Cerebellum (tissue), 4 donors: ENCODE measurements at places on chromosomes 12 and 14. TPM values are rescaled to one million over a fixed set of nuclear protein-coding genes. Genes with fewer than 3 reads are reported as not detected.

- no peak for DNase-seq
Measured at GRCh38 chr12:13404631-13405473, 208.3 kb downstream of the EMP1 start.

DNA sequence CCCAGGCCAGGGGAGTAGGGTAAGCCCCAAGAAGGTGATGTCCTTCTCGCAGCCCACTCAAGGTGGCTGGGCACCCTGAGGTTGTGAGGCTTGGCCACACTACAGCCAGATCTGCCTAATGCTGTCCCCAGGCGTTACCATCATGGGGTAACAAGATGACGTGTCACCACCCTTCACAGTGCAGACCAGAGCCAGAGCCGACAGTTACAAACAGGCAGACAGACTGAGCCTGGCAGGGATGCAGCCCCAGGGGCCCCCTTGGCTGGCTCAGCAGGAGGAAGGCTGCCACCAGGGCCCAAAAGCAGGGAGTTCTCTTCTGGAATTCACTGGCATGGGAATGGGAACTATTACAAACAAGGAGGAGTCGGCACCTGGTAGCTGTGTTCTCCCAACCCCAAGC, 302.7 kb upstream of the NOS1 start:
- DNase-seq: no peak

DNA sequence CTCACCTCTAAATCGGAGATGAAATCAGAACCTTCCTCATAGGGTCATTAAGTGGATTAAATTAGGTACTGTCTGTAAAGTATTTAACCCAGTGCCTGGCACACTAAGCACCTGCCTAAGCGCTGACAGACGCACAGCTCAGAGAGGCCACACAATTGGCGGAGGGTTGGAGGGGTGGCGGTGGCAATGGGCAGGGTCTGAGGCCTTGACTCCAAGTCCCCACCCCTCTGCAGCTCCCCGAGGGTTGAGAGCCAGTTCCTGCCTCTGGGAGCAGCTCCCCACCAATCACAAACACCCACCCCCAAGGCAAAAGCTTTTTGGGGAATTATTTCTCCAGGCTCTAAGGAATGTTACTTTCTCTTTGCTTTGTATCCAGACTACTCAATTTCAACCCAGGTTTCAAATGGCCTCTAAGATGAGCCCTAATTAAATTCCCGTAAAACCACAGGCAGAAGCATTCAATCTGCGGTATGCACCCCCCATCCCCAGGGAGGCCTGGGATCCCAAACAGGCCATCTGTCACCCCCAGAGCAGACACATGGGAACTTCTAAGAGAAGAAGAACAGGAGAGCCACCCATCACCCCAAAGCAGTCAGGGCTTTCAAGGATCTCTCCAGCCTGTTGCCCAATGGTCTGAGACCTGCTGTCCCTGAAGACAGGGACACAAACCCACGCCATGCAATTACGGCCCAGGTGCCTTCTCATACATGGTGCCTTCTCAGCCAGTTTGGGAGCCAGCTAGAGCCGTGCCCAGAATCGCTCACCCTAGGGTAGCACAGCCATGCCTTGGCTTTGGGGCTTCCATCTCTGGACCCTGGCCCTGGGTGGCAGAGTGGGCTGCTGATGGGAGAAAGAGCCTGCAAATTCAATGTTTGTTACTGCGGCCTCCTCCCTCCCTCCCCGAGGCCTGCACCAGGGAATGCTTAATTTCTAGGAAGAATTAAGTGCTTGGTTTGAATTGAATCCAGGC, 66.1 kb downstream of the CHGA start:
- no peak for DNase-seq

GRCh38 chr14:66813636-66814035, 305.7 kb downstream of the GPHN start:
- no peak for DNase-seq

DNA sequence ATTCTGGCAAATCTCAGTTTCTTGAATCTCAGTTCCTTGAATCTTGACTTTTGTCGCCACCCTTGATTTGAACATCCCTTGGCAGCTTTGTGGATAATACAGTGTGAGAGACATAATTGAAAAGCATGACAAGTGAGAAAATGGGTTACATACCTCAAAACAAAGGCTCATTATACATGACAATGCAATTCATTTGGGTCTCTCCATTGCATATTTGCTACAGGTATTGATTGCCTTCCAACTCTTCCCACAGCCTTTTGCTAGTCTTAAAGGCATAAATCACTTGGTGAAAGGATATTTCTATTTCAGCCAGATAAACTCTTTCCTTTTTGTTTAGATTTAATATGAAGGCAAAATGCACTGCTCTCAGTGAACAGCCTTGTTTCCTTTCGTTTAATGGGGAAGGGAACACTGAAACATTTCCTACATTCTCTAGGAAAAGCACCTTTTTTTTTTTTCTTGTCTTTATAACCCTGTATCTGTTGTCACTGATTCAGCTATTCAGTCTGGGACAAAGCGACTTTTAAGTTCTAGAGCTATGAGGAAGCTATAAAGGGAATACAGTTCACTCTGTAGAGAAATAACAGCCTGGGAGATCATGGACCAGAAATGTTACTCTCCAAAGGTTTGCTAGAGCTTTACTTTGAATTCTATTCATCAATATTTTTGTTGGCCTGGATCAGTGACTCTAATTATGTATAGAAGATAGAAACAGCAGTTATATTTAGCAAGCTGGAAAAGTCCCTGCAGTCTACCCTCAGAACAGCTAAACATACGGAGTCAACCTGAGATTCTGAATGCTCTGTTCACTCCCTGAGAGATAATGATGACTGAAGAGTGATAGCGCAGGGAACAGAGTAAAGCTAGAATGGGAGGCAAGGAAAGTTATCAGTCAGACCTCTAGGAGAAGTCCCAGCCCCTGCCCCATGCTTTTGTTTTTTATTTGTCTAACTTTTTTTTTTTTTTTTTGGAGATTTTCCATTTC, 311.4 kb downstream of the RGS6 start:
- no peak for DNase-seq

- no peak for DNase-seq
Measured at GRCh38 chr12:6074979-6075585, 49.4 kb downstream of the VWF start.

GRCh38 chr14:35297706-35298105, 5.5 kb downstream of the PSMA6 start:
- DNase-seq: no peak

DNA sequence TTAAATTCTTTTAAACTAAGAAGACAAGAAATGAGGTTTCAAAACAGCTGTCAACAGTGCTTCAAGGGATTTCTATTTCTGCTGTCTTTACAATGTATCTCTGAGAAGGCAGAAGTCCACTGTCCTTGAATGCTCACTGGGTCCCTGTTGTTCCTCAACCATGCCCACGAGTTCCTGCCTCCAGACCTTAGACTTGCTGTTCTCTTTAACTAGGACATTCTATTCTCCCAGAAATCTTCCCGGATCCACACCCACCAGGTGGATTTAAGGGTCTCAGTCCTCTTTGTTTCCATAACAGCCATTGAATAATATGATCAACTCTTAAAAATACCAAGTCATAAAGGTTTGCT, 6.7 kb upstream of the SLC41A2 start:
- no peak for DNase-seq

The CKAP4 gene
- total RNA-seq: 25.1 TPM

DNA sequence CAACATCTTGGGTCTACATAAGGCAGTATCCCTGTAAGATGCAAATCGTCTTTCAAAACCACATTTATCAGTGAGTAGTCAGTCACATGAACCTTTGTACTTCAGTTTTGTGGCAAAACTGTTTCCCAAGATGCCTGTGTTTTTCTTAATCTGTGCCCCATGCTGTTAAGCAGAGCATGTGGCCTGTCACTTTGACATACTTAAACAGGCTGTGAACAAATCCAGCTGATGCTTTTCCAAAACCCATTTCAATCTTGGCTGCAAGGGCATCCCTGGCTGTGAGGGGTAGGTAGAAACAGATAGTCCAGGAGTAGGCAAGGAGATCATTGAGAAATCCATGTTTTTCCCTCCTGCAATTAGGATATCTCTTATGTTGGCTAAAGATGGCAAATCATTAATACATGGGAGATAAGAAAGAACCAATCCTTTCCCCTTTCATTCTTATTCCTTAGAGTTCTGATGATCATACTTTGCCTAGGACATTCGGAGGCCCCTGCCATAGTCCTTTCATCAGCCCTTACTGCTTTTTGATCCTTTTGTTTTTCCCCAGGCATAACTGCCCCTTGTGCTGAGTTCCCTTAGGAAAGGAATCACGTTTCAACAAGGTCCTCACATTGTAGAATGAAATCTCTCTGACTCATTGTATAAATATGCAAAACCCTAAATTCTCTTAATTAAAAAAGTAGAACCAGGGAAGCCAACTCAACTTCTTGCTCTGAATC, 121.1 kb upstream of the EEA1 start:
- DNase-seq: peak; percentile 52

DNA sequence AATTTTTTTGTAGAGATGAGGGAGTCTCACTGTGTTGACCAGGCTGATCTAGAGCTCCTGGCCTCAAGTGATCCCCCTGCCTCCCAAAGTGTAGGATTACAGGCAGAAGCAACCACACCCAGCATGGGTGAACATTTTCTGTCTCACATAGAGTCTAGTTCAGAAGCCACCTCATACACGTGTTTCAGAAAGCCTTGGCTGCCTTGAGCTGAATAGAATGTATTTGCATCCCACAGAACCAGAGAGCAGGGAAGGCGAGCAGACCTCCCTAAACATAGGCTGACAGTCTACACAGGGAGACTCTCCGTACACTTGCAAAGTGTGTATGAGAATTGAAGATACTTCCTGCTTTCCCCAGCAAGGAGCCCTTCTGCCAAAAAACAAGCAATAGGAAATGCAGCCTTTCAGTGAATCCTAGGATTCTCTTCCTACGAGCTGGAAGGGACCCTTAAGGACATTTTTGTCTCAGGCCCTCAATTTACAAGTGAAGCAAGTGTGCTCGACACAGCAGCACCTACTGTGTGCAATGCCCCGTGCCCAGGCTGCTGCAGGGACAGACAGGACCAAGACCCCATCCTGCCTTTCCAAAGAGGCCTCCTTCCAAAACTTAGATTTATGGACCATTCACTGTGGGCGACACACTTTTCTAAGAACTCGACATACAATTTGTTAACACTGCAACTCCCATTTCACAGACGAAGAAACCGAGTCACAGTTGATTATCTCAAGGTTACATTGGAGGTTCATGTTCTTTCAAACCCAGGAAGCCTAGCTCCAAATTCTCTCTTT, 11.2 kb downstream of the NUAK1 start:
- DNase-seq: no peak

The RASSF9 gene
- 2.4 TPM for total RNA-seq

DNA sequence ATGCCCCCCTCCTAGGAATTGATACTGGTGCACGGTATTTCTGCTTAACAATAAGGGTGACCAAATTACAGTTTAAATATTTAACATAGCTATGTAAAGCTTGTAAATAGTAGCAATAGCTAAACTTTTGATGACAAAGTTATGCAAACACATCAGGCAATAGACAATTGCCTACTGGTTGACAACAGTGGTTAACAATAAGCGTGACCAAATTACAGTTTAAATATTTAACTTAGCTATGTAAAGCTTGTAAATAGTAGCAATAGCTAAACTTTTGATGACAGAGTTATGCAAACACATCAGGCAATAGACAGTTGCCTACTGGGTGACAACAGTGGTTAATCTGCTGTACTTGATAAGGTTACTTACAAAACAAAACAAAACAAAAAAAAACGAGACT, 886.5 kb upstream of the FLRT2 start:
- DNase-seq: no peak

The SERPINA10 gene
- total RNA-seq: not detected

The ASB2 gene
- total RNA-seq: 0.54 TPM

The KRT78 gene
- not detected for total RNA-seq

The USP44 gene
- 4.4 TPM for total RNA-seq

DNA sequence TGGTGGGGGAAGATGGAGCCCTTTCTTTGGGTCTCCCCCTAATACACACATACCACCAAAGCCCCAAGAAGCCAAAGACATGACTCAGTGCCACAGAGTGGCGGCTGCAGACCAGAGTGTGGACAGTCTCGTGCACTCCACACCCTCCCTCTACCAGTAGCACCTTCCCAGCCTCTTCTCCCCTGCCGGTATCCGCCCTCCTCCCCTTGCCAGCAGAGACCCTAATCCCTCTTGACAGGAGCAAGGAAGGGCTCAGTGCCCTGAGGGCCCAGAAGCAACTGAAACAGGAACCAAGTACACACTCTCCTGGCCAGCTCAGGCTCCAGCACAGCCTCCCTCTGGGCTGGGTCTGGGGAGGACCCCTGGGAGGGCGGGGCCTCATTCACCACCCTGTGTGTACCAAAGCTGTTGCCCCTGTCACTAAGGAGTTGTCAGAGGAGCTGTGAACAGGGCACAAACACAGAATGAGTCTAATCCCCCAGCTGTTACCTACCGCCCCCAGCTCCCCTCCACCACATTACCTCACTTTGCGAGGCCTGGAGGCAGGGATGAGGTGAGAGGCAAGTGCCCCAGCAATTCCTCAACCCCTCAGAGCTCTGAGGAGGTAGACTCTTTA, 8.2 kb downstream of the SPRYD3 start:
- no peak for DNase-seq
